Stimulated activated CD4-positive, alpha-beta T cell treated with anti-CD3 and anti-CD28 coated beads, TNF-alpha, amount 100 ng/mL, for 4 hours (primary cell): ENCODE measurements at places on chromosomes 3 and 15.

DNA sequence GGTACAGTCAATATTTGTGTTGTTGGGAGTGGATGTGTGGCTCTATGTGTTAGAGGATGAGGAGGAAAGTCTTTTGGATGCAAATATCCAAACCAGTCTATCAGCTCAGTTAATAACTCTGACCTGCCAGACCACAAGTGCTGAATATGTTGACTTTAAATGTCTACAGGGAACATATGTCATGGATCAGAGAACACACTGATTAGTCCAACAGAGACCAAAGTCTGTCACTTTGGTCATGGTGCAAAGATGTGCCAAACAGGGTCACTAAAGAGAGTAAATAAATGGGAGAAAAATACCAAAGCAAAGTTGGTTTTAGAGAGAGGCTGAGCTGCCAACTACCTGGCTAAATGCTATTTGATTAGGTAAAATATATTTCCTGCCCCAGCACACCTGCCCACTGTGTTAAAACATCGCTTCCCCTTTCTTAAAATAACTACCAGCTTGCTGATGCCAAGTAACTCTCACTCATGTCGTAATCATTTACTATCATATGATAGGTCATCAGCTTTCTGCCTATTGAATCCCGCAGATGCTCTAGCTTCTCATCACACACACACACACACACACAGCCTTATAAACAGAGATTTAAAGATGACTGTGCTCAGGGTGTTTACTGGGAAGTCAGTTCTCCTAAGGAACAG is 173.3 kb downstream of the PDZRN3 start:
- no peak for DNase-seq

GRCh38 chr3:71080517-71081083 is 502.9 kb downstream of the FOXP1 start:
- no peak for DNase-seq

- no peak for DNase-seq
These were observed 4.9 kb downstream of the IL17RD start for GRCh38 chr3:57160076-57160764.

GRCh38 chr3:195587406-195587805 is 3.7 kb upstream of the APOD start:
- DNase-seq = no peak

DNA sequence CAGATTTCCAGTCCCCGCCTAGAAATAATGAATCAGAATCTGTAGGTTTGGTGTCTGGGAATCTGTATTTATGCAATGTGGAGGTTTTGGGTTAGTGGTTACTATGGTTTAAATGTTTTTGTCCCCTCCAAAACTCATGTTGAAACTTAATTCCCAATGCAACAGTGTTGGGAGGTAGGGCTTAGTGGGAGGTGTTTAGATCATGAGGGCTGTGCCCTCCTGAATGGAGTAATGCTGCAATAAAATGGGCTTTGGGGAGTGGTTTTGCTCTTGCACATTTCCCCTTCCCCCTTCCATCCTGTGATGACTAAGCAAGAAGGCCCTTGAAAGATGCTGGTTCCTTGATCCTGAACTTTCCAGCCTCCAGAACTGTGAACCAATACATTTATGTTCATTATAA is 9.2 kb upstream of the RFC4 start:
- no peak for DNase-seq

GRCh38 chr3:135897715-135898114 is 67.8 kb upstream of the PPP2R3A start:
- DNase-seq = no peak

DNA sequence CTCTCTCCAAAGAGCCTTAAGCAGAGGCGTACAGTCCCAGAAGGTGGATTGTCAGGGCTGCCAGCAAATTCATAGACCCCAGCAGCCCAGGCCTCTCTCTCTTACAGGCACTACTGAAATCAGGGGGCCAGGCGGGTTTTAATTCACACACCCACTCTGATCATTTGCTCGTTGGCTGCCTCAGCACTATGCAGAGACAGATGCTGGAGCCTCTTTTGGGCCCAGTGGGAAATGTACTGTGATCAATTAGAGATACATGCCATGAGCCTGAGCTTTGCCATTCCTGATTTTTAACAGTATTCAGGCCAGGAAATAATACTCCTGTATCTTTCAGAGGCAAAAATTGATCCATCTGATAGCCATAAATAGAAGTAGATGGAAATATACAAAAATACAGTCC is 53.0 kb downstream of the CMTM6 start:
- no peak for DNase-seq

GRCh38 chr3:161215185-161215584 is 5.9 kb upstream of the NMD3 start:
- DNase-seq = no peak

DNA sequence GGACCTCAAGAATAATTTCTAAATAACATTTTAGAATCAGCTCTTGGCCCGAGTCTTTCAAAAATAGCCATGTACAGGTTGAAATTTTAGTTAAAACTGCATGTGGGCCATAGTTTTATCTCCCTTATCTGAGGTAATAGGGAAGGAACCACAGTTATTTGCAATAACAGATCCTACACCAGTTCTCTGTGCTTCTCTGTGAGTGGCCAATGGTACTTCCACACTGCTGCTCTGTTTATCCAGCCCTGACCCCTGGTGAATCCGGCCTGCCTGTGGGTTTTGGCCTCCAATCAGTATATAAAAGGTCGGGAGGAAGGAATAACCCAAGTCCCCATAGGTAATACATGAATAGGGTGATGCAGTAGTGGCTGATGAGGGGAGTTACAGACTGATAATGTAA is 48.0 kb upstream of the TNIK start:
- DNase-seq = no peak

- no peak for DNase-seq
These were observed 42.9 kb downstream of the DCUN1D1 start for GRCh38 chr3:182937293-182938051.

DNA sequence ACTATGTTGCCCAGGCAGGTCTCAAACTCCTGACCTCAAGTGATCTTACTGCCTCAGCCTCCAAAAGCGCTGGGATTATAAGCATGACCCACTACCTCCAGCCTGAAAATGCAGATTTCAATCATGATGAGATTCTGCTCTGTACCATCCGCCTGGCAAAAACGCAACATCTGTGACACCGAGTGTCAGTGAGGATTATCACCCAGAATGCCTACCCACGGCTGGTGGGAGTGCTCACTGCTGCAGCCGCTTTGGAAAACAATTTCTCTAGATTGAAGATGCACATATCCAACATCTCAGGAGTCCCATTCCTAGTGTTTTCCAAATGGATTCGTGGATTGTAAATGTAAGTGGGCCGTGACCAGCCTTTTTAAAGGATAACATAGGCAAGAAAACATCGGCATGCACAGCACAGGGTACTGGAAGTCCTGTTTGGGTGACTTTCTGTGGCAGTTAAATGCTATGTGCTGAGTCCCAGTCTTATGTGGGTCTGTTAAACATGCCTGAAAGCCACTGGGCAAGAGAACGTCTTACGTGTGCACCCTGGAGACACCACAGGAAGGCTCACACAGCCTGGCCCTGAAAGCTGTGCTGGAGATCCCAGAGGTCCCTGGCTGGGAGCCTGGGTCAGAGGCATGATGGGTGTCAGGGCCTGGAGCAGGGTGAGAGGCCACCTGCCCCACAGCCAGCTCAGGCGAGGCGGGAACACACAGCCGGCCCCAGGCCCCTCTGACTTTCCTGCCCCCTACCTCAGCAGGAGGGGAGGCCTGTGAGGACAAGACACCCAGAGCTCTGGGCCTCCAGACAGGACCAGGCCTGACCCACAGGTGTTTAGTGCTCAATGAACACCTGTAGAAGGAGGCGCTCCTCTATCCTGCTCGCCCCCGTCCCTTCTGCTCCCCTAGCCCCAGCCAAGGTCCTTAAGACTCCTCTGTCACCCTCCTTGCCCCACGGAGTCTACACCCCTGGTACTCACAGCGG is 918 bp downstream of the PRSS50 start:
- no peak for DNase-seq

GRCh38 chr15:96700555-96700954 is 370.1 kb downstream of the NR2F2 start:
- no peak for DNase-seq

DNA sequence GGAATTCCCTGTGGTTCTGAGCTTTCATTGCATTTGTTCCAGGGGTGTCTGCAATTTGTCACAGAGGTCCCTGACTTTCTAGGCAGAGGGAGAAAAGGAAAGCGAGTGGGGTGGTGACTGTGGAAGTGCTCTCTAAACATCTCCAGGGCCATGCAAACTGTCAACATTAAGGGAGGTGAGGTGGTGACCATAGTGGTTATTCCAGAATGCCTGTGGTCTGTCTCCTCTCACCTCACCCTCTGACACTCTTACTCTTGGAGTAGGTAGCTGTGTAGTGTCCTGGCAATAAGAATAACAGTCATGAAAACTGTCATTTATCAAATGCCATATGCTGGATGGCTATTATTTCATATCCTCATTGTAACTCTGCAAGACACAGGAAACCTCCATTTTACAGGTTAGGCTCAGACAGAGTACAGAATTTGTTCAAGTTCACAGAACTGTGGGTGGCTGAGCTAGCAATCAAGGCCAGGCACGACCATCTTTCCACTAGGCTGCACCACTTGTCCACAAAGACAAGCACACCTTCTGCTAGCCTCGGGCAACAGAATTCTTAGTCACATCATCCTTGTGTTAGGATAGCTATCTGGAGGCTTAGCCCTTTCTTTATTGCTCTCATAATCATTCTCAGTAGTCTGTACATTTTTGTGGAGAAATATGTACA is 179.4 kb downstream of the CD47 start:
- no peak for DNase-seq

DNA sequence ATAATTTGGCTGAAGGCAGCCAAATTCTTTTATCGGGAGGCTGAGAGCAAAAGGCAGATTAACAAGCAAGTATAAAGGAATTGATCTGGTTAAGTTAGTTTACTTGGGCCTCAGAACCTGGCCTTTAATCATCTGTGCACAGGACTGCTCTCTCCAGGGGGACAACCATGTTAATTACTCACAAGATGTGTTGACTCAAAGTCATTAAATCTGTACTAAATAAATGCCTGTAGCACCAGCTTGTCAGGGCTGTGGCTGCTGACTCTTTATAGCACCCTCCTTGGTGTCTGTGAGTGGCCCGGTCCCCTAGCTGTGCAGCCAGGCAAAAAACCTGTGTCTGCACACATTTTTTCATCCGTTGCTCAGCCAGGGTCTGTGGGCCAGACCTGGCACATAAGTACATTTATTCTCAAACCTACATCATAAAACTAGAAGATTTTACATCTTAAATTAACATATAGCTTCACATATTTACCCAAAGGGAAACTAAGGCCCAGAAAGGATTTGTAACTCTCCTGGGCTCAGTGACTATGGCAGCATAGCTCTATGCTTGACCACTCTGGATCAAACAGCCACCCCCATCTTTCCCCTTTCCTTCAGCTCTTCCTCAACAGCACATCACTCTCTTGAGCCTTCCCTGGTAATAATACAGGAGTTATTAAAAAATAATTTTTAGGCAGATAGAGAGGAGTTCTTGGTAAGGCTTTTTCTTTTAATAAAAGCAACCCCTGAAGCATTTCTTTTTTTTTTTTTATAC is 51.4 kb downstream of the NCEH1 start:
- no peak for DNase-seq

DNA sequence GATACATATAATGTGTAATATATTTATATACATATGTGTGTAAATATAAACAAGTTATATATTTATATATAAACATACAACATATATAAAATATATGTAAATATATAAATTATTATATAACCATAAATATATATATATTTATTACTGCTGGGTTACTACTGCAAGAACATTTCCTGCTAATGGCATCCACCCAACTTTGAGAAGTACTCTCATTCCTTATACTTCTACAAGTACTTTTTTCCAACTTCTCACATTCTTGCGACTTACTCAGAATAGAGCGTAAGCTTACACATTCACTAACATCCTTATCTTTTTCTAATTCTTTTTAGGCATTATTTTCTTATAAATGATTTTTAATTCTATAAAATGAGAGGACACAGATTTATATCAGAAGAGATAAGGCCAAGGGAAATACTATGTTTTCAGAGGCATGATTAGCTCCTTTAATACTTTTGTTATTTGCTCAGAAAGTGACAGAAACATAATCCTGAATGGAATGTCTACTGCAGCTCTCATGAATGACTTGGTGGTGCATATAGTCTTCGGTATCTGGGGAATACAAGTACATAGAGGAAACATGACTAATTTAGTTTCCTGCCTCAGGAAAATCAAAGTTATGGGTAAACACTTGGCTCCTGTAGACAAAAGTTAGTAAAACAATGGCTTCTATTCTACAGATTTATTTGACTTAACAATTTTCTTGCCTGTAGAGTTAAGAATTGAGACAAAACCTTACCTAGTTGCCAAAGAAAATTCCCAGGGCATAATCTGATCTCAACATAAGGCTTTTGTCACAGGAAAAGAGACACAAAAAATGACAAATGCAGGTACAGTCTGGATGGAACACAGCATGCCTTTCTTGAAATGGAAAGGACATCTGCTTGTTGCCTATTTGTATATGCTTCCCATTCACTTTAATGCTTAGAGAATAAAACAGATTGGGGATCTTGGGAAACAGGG is 453.9 kb downstream of the SQOR start:
- no peak for DNase-seq

- no peak for DNase-seq
These were observed 67.7 kb upstream of the NR2F2 start for GRCh38 chr15:96262549-96263489.

DNA sequence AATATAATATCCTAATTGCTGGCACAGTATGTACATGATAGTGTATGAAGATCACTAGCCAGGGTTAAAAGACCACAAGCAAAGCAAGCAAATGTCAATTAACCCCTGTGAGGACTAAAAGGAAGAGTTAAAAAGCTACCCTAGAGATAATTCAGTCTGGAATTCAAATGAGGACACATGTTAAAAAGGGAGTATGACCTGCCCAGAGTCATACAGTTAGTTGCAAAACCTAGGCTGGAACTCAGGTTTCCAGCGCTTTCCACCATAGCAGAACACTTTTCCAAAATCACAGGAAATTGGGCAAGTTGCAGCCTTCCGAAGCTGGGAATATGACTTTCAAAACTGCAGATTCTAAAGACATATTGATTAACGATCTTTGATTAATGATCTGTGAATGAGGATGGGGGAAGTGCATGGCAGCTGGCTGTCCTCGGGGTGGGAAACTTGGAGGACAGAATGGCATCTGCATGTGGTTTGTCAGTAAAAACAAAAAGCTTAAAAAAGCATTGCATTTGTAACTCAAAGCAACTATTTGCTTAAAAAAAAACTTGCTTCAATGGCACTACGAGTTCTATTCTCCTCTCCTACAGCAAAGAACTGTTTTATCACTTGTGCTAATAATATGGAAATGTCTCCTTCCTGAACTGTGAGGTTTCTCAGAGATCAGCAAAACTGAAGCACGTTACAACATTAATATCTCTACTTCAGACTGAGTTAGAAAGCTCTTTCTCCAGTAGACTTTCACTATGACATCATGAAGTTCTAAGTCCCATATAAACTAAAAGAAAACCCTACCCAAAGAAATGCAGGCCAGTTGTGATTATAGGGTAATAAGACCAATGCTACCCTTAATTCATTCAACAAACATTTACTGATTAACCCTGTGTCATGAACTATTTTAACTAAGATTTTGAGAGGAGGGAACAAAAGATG is 46.2 kb downstream of the IGSF11 start:
- DNase-seq = no peak

- DNase-seq = no peak
These were observed 96.5 kb downstream of the TGFBR2 start for GRCh38 chr3:30702828-30703397.
